ENCODE measurements at places on chromosomes 16 and 17. TPM values are rescaled to one million over a fixed set of nuclear protein-coding genes. Genes with fewer than 3 reads are reported as not detected.

- DNase-seq = no peak
Observed at GRCh38 chr16:20310421-20311395, 16.6 kb downstream of the GP2 start.

- no peak for DNase-seq
Observed at GRCh38 chr17:31062346-31062745, 32.4 kb upstream of the NF1 start.

DNA sequence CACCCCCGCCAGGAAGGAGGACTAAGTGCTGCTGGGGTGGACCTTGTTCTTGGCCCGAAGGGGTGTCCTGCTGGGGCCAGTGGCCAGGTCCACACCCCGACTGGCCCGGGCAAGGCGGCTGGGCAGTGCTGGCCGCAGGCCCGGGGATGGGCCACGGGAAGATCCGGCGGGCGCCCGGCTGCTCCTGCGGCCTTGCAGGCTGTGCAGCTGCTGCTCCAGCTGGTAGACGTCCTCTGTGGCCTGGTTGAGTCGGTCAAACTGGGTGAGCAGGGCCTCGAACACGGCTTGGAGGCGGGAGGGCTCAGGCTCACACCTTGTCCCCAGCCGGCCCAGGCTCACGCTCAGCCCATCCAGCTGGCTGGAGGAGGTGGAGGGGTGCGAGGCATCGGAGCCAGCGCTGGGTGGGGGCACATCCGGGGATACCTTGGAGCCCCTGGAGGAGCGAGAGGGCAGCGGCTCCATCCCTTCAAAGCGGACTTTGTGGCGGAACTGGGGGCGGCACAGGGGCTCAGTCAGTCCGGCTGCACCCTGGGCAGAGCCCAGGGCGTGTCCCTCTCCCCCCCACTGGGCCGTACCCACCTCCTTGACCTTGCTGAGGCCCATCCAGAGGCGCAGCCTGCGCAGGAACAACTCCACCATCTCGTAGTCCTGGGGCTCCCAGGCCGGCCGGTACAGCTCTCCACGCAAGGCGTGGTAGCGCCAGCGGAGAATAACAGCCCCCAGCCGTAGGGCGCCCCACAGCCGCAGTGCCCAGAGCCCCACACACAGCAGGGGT is 42.1 kb downstream of the TSC2 start:
- no peak for DNase-seq

DNA sequence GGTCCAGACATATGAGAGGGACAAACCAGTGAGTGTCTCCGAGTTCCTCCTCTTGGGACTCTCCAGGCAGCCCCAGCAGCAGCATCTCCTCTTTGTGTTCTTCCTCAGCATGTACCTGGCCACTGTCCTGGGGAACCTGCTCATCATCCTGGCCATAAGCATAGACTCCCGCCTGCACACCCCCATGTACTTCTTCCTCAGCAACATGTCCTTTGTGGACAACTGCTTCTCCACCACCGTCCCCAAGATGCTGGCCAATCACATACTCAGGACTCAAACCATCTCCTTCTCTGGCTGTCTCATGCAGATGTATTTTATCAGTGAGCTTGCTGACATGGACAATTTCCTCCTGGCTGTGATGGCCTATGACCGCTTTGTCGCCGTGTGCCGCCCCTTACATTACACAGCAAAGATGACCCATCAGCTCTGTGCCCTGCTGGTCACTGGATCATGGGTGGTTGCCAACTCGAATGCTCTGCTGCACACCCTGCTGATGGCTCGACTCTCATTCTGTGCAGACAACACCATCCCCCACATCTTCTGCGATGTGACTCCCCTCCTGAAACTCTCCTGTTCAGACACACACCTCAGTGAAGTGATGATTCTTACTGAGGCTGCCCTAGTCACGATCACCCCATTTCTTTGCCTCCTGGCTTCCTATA is 19.2 kb downstream of the ZNF200 start:
- DNase-seq = no peak

GRCh38 chr17:561116-561515 is 153.5 kb downstream of the VPS53 start:
- peak; percentile 85 for DNase-seq

GRCh38 chr16:81698310-81698641 is 80.8 kb upstream of the PLCG2 start:
- DNase-seq = no peak

- no peak for DNase-seq
Observed at GRCh38 chr17:70130289-70130688, 39.0 kb upstream of the KCNJ2 start.

DNA sequence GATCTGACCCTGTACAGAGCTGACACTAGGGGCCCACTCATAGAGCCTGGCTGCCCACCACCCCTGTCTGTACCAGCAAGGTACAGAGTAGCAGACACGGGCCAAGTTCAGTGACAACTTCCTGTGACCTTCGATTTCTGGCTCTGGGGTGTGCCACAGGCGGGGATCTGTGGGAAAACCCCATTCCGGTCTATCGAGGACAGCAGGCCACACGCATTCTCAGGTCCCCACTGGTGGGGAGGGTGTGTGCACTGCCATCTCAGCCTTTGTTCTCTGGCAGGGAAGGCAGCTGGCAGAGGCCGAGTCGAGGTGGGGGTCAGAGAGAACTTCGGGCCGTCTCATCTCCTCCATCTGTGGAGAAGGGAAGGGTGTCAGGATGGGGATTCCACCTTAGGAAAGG is 10.0 kb downstream of the NLE1 start:
- no peak for DNase-seq

- DNase-seq = no peak
Observed at GRCh38 chr16:75572864-75573542, 6.8 kb downstream of the GABARAPL2 start.

DNA sequence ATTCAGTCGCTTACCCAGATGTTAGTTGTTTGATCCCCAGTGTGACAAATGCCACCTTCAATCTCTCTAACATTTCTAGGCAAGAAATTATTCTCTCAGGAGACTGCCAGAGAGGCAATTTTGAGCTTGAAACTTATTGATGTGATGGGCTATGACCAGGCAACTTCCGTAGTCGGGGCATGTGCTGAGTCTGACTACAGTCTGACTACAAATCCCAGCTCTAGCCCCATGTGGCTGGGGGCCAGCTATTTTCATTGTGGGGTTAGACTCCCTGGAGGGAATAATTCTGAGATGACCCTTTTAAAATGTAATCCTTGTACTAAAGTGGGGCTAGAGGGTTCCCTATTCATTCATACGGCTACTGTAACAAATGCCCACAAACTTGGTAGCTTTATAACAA is 65.9 kb downstream of the RBFOX1 start:
- no peak for DNase-seq

DNA sequence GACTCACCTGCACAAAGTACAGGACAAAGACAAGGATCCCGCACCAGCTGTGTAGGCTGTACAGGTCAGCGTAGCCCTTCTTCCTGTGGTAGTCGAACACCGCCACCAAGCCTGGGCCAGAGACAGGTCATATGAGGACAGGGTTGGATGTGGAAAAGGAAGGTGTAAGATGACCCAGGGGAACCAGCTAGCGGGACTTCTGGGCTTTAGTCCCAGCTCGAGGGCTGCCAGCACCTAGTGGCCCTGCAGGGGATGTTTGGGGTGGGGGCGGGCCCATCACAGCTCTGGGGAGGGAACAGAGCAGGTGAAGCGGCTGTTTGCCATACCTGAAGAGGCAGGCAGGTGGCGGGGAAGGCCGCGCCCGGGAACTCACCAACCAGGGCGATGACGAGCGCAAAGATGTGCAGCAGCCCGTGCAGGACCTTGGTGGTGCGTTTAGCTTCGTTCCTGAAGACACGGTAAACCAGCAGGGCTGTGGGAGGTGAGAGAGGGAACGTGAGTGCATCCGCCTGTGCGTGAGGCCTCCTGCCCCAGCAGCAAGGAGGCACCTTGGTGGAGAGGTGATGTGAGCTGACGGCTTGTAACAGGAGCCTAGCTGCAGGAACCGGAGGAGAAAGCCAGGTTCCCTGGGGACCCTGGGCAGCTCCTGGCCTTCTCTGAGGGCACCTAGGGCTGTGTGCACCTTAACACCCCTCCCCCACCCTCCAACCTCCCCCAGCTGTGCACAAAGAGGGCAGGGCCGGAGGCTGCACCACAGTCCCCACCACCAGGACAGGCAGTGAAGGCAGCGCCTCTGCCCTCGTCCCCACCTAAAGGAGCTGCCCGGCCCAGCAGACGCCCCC is 10.2 kb downstream of the CYB561 start:
- no peak for DNase-seq

Gene SPDYE4
- not detected for polyA plus RNA-seq

Gene SEBOX
- not detected for polyA plus RNA-seq

Gene ARL5C
- not detected for polyA plus RNA-seq

Gene EVPLL
- not detected for polyA plus RNA-seq

Gene CFAP97D1
- polyA plus RNA-seq = 0.03 TPM
